ENCODE measurements at places on chromosomes 5 and 9.

- no peak for DNase-seq
Measured at GRCh38 chr5:159906463-159906862, 9.8 kb upstream of the ADRA1B start.

GRCh38 chr9:129697656-129698253, 32.3 kb downstream of the PRRX2 start:
- DNase-seq: peak; percentile 81

DNA sequence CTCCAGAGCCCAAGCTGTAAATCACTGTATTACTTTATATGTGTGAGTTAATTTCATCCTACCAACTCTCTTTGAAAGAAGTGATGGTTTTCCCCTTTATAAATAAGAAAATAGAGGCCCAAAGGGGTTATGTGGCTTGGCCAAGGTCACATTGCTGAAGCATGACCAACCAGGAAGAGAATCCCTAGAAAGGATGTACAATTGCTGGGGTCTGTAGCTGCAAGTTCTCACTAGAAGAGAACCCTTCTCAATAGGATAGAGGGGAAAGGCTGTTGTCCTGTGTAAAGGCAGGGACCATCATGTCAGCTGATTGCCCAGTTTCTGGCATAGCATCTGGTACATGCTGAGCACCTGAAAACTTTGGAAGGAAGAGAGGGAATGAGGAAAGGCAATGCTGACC, 39.0 kb upstream of the FAT2 start:
- DNase-seq: no peak

- no peak for DNase-seq
Measured at GRCh38 chr9:126393876-126394275, 67.2 kb downstream of the MVB12B start.

GRCh38 chr9:76618762-76619161, 145.5 kb upstream of the PCA3 start:
- DNase-seq: no peak

DNA sequence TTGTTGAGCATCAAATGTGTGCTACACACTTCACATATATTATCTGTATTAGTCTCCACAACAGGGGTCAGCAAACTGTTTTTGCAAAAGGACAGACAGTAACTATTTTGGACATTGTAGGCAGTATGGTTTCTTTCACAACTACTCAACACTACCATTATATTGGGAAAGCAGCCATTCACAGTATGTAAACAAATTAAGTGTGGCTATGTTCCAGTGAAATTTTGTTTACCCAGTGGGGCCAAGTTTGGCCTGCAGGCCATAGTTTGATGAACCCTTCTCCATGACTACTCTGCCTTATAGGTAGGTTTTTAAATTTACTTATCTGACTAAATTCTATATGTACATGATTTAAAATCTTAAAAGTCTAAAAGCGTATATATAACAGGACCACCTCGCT, 13.0 kb upstream of the FAM151B start:
- no peak for DNase-seq

DNA sequence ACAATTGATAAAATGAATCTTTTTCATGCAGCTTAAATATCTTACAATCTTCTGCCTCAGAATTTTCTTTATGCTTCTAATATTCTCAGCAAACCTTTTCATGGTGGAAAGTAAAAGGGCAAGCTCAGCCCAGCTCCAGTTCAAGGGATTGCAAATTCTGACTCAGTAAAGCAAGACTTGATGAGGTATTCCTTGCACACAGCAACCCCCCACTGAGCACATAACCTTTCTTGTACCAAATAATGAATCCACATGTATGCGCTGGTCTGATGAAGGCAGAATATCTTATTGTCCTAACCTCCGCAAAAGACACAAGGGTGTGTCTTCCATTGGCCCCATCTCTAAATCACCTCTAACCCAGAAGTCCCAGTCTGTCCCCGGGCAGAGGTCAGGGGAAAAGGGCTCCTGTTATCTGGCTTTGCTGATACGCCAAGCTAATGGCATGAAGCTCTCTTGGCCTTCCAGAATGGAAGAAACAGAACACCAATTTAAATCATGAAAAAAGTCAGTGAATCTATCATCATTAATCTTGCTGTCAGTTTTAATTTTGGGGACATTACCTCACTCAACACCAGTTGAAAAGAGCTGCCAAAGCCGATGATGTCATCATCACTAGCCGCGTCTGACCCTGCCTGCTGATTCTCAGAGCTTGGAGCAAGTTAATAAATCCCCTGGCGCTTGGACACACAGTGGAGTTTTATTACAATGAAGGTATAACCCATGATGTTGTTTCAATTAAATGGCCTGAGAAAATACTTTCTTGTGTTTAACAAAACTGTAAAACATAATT, 592.5 kb upstream of the CLINT1 start:
- DNase-seq: peak; percentile 75

DNA sequence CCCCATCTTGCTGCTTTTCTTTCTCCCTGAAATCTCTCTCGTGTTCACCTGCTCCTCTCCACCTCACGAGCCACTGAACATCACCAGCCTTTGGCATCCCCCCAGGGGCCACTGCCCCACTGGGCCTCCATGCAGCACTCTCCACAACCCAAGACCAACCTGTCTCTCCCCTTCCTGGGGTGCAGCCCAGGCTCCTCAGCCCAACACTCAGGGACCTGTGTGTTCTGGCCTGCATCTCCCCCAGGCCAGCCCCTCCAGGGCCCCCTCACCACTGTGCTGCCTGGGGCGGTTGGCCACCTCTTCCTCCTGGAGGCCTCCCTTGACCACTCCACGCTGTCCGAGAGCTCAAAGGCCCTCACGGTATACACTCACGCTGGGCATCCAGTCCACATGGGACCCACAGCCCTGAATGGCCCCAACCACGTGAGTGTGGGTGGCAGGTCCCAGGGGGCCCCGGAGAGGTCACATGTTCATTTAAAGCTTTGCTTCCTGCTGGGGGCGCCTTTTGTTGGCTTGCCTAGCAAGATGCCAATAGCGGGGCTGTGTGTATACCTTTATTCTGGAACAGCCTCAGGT, 453 bp upstream of the DOK3 start:
- DNase-seq: no peak

- no peak for DNase-seq
Measured at GRCh38 chr9:110847671-110848070, 179.1 kb downstream of the MUSK start.

DNA sequence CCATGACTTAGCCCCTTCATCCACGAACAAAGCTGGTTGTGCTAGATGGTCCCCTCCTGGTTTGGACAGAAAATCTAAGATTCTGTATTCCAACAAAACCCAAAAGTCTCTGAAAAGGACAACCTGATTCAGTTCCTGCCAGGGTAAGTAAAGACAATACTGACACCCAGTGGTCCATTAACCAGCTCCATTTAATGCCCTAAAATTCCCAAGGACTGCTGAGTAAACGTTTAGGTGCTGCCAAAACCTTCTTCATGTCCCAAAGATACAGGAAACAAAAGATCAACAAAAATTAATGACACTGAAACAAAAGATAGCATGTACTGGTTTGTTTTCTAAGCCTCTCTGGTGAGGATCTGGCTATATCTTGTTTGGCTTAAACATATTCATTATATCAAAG, 25.3 kb upstream of the PPP1R2B start:
- DNase-seq: no peak

- DNase-seq: no peak
Measured at GRCh38 chr9:93824386-93825294, 130.5 kb downstream of the BARX1 start.

DNA sequence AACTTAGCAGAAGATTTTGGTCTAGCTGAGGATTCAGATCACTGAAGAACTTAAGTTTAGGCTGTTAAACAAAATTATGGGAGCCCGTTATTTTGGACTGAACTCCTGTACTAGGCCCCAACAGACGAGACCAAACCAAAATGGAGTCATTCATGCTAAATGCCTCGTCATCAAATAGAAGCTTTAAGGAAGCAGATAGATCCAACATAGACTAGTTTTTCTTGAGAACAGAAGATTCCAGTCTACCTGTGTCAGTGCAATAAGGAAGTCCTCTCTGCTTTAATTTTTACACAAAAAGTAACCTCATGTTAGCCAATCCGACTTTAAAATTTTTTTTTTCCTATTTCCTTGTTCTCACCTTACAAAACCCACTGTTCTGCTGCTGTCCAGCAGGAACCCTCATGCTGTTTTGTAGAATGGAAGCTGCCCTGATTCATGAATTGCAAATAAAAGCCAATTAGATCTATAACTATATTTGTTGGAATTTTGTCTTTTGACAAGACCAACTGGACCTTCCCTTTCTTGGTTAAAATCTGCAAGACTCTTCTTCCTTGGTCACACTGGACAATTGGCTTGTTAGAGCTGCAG, 29.0 kb upstream of the GOLM1 start:
- DNase-seq: no peak

DNA sequence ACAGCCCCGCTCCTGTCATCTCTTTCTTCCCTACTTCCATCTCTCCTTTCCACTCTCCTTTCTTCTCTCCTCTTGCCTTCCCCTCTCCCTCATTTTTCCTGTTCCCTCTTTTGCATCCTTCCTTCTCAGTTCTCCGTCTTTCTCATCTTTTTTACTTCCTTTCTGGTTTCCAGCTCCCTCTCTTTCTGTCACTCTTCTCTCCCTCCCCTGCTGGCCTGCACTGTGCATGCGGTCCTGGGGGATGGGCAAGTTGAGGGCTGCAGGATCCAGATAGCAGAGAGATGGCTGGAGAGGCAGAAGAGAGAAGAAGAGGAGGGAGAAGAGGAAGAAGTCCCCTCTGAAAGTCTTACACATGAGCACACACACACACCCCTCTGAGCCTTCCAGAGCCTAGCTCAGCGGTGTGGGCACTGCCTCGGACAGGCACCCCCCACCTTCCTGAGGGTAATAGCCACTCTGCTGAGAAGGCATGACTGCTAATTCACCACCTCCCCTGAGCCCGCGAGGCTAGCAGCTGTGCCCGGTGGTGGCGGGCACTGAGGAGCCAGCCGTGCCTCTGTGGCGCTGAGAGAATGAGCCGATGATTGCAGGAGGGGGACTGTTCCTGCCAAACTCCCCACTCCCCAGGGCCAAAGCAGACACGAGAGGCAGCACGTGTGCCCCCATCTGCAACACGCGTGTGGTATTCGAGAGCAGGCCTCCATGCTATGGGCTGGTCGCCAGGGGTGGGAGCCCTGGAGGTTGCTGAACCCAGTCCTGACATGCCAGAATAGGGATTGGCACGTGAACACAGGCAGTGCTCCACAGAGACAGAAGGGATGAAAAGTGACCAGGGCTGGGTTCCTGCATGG, 3.7 kb upstream of the CAMK2A start:
- no peak for DNase-seq

DNA sequence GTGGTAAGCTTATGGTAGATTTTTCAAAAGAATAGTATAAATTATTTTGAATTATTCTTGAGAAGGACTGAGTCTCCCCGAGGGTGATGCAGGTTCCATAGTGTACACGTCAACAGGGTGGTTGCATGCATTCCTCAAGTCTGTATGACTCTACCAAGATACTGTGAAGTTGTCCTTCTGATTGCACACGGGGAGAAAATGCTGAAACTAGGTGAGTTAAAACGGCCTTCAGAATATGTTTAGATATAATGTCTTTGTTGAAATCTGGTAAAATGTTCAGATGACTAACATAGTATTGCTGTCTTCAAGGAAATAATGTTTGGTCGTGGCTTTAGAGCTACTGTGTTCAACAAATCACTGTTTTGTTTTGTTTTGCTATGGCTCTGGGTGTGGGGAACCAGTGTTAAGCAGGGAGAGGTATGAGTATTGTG, 22.4 kb upstream of the TNFAIP8 start:
- DNase-seq: no peak

- DNase-seq: no peak
Measured at GRCh38 chr5:72561148-72561972, 54.1 kb upstream of the ZNF366 start.

- no peak for DNase-seq
Measured at GRCh38 chr5:42621242-42621641, 135.4 kb upstream of the CCDC152 start.

DNA sequence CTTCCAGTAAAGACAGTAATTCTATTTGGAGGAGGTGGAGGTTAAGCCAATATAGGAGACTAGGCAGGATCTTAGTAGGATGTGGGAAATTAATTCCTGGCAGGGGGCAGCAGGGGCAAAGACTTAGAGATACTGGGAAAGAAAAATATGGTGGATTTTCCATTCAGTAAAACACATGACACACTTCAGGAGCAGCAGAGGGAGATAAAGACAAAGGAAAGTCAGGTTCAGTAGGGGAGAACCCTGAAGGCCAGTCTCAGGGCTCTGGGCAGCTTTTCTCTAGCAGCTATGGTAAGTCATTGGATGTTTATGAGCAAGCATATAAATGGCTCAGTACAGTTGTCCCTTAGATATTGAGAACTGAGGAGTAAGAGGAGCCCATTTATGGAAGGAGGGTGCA, 105.5 kb downstream of the PJA2 start:
- DNase-seq: no peak

DNA sequence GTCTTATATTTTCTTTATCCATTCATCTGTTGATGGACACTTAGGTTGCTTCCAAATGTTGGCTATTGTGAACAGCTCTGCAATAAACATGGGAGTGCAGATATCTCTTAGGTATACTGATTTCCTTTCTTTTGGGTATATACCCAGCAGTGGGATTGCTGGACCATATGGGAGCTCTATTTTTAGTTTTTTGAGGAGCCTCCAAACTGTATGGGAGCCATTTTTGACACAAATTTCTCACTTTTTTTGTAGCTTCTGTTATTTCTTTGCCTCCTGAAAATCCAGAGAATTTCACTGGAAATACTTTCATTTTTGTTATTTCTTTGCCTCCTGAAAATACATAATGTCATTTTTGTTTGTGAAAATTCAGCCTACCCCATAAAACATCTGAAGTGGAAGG, 15.0 kb upstream of the RANBP17 start:
- no peak for DNase-seq

GRCh38 chr5:82314964-82315758, 37.0 kb upstream of the RPS23 start:
- DNase-seq: no peak

DNA sequence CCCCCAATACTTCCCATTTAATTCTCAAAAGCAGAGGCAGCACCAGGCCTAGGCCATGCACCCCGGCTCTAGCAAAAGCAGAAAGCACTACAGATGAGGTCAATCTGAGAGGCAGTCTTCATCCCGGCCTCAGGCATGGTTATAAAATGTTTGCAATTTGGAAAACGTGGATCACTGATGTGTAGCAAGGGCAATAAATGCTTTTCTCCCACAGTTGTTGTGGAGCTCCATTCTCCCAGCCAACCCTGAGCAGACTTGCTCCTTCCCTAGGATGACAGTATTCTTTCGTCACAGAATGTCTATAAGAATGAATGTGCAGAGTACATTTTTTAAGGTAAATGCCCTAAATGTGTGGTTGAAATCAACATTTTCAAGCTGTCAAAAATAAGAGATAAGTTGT, 157.3 kb upstream of the DAPK1 start:
- no peak for DNase-seq

- DNase-seq: no peak
Measured at GRCh38 chr5:4204276-4205141, 608.9 kb downstream of the IRX1 start.

GRCh38 chr9:124164811-124165210, 92.9 kb upstream of the NEK6 start:
- no peak for DNase-seq
